DMS79 treated with DMSO at 0.1 percent for 48 hours (cell line): ENCODE measurements at places on chromosomes 3 and 15.

DNA sequence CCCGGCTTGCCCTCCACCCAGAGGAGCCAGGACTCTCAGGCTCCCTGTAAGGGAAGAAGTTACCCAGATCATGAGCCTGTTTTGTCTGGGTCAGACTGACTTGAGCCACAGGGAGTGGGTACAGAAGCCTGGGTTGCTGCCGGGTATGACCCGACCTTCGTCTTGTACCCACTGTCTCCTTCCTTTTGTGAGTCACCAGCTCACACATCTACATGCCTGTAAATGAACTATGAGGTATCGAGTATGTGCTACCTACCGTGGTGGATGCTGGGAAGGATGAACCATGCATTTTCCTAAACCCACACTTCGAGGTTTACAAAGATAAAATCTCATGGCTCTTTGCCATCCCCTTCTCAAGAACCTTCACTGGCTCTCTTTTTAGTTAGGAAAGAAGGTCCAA, 56.9 kb downstream of the CACNA1D start:
- no peak for DNase-seq

DNA sequence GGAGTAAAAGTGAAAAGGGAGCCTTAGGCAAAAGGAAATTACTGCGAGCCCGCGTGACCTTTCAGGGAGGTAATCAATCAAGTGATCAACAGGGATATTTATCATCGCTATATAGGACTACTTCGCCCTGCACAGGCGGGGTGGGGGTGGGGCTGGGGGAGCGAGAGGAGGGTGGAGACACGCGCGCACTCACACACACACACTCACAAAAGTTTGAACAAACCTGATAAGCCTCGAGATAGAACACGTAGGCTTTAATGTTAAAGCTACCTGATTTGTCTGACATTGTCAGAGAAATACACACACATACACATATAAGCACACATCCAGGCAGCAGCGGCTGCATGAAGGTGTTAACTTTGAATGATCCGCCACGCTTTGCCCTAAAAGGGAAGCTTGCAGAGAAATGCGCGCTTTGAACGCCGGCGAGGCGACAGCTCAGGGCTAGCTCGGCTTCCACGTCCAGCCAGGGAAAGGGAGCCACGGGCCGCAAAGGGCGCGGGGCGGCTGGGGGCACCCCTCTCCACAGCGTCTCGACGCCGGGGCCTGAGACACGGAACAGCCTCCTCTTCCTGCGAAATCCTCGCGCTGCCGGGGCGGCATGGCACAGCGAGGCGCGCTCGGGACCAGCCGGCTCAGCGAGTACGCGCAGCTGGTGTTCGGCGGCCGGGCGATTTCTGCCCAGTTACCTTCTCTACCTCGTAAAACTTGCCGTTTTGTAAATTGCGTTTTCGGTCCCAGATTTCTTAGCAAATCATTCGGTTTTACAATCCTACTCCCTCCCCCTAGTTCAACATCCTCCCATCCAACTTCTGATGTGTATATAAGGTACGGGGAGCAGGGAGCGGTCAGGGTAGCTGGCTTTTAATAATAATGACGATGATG, 4.8 kb upstream of the MECOM start:
- peak; percentile 23 for DNase-seq

DNA sequence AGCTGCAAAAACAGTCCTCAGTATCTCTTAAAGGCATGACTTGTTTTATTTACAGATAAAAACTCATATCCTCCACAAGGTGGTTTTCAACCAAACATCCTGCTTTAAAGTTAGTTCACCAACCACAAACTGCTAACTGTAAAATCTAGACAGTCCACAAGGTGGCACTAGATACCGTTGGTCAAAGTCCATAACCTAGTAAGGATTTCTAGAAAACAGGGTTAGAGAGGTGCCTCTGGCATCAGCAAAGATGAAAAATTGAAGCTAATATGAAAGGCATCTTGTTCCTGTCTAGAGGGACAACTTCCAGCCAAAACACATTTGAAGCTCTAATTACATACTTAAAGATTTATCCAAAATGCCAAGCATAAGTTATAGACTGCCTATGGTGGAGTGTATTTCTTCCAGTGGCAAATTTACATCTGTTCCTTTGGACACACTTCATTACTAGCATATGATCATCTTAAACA, 56.0 kb downstream of the ZMAT3 start:
- DNase-seq = peak; percentile 56

GRCh38 chr3:144259267-144259666, 287.6 kb downstream of the DIPK2A start:
- DNase-seq = no peak

- no peak for DNase-seq
Measured at GRCh38 chr3:13718436-13718835, 161.4 kb downstream of the WNT7A start.

- DNase-seq = no peak
Measured at GRCh38 chr3:168248383-168249204, 152.9 kb upstream of the GOLIM4 start.

- no peak for DNase-seq
Measured at GRCh38 chr15:39202641-39203040, 378.2 kb upstream of the THBS1 start.

GRCh38 chr3:30628901-30629590, 22.6 kb downstream of the TGFBR2 start:
- DNase-seq = no peak

DNA sequence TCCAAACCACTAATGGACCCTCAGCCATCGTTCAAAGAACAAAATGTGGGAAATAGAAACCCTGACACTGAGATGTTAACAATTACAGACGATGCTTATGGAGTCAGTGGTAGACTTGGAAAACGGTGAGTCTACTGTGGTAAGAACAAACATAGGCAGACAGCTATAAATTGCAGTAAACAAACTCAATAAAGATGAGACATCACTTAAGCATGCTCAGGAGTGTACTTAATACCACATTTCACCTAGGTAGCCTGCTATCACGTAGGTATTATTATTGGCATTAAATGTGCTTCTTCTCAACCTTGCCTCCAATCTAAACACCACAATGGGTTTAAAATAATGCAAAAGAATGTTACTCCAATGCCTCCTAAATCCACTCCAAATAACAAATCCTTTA, 2.5 kb downstream of the OSBPL10 start:
- DNase-seq = peak; percentile 6

- DNase-seq = peak; percentile 34
Measured at GRCh38 chr15:60006203-60006862, 2.2 kb downstream of the FOXB1 start.

- DNase-seq = no peak
Measured at GRCh38 chr3:168116279-168116678, 20.6 kb upstream of the GOLIM4 start.

DNA sequence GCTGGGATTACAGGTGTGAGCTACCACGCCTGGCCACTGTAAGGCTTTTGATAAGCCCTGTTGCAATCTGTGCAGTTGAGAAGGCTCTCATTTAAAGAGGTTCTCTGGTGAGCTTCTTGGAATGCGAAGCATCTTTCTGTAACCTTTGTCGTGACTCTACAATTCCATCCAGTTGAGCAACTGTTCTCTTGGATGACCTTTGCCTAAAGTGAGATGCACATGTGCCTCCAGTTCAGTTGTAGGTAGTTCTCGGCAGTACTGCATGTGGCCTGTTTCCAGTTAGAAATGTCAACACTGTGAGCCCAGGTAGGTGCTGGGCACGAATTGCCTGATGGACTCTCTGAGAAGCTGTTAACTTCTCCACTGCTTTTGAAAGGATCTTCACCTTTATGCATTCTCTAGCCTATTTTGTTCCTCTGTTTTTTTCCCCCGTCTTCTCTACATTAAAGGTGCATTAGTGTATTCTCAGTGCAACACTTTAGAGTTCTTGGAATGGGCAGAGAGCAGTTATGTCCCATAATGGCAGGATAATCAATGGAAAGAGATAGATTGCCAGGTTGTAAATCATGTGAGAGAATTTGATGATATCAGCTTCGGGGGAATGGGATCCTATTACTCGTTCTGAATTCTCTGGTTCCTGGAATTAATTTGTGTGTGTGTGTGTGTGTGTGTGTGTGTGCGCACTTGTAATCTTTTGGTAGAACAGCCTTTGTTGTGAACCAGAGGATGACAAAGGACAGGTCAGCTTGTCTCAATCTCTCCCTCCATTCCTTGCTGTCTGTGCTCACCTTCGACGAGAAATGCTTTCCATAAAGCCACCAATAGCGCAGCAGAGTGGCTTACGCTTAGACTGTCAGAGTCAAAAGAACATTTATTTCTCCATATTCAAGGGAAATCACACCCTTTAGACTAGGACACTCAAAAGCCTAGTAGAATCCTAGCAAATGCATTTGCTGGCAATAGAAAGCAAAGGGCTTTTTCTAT, 51.1 kb downstream of the PTPRG start:
- DNase-seq = no peak

GRCh38 chr3:122681974-122682409, 1.4 kb downstream of the PARP14 start:
- no peak for DNase-seq

- DNase-seq = no peak
Measured at GRCh38 chr3:71786551-71786950, 1.6 kb upstream of the PROK2 start.

GRCh38 chr3:183455089-183455488, 26.7 kb upstream of the MCF2L2 start:
- no peak for DNase-seq

DNA sequence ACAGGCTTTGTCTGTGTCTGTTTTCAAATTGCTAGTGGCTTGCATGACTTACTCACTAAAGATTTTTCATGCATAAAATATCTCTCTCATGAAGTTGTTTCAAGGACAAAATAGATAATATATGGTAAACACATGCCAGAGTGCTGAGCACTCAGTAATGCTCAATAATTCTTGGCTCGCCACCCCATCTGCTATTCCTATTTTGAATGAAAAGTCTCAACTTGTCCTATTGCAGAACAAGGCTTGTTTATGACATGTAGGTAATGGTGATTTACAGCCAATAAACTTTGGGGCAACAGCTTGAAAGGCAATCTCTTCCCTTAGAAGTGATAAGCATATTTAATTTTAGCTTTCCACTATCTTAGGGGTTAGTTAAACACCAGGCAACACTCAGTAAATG, 789.0 kb upstream of the ROBO1 start:
- DNase-seq = no peak

DNA sequence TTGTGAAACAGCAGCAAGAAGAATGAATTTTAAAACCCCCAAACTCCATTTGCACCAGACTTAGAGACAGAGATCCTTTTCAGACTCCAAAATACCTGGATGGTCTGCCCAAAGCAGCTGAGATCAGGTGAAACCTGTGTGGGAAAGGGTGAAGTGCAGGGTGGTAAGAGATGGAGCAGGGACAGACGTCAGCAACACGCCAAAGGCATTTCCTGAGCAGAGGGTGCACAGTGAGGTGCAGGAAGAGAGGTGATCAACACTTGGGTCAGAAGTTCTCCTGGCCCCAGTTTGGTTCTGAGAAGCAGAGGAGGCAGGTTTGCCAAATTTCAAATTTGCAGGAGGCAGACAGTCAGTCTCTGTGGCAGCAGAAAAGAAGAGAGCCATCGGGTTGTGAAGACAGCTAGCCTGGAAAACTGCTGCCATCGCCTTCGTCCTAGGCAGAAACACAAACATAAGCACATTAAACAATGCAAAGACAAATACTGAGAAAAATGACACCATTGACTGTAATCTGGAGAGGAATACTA, 9.8 kb downstream of the CCR4 start:
- no peak for DNase-seq
